NCI-H2107 (cell line): ENCODE measurements at places on chromosomes 12 and 14.

- DNase-seq: no peak
Observed at GRCh38 chr12:24630446-24630845, 318.5 kb downstream of the BCAT1 start.

DNA sequence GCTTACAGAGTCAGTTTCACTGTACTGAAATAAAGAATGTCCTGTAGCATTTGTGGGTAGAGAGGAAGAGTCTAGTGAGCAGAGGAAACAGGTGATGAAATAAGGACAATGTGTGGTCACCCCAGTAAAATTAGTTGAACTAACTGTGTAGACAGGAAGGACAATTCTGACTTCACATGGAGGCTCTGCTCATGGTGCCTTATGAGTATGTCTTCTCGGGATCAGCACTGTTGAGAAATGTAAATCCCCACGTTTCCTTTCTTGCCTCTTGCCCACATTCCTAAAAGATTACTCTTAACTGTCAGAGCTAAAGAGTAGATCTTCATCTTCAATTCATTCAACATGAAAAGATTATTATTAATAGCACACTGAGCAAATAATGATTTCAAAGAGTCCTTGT, 113.2 kb upstream of the FLRT2 start:
- DNase-seq: no peak

- DNase-seq: no peak
Observed at GRCh38 chr14:29865299-29865698, 62.3 kb downstream of the PRKD1 start.

DNA sequence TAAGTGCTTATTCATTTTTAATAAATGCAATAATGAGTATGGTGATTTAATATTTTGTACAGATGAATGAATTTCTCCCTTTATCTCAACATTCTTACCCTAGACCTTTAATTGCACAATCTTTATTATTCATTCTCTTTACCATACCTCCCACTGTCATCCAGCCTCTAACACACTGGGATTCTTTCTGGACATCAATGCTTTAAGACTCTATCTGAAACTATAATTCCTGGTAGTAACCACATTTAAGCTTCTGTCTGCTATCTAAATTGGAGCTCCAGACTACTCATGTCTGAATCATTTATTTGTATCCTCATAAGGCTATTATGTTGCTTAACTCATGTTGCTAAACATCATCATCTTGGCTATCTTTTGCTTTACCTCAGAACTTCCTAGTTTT, 270.2 kb downstream of the ALG10B start:
- no peak for DNase-seq

- DNase-seq: peak; percentile 72
Observed at GRCh38 chr14:89773644-89774316, 180.8 kb downstream of the EFCAB11 start.

GRCh38 chr12:85457016-85457415, 177.0 kb downstream of the ALX1 start:
- no peak for DNase-seq

DNA sequence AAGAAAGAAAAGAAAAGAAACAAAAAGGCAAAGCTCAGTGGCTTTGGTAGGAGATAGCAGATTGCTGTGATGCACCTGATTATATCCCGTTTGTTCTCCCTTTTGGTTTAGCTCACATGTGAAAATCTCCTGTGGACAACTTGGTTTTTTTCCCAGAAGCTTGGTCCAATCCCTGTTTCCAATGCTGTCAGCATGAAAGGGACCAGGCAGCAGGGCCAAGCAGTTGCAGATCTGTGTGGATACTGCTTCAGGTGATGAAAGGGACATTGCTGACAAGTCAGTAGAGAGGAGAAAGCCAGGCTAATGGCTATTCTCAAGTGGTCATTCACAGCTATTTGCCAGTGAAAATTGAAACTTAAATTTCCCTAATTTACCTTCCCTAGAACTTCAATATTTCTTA, 18.8 kb upstream of the SLCO1A2 start:
- no peak for DNase-seq

- no peak for DNase-seq
Observed at GRCh38 chr12:101749657-101750056, 10.4 kb upstream of the SYCP3 start.

DNA sequence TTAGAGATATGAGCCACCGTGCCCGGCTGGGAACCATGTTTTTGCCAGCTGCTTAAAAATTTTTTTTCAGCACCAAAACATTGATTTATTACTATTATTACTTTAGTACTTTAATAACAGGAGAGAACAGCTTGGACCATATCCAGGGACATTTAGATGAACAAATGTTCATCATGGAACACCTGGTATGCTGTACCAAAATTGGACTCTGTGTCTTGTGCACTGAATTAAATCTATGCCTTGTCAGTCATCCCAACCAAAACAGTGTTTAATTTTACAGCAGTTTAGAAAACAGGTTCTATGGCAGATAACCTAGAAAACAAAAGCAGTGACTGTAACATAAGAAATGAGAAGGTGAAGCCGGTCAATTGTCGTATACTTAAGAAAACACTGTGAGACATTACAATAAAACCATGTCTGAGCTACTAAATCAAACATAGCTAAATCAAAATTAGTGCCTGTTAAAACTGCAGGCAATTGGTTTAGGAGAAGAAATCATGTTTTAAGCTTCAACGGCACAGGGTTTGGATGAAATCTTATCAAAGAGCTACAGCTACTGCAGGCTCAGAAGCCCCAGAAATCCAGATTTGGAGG, 58.2 kb upstream of the PYGL start:
- DNase-seq: no peak

GRCh38 chr14:54730156-54730961, 163.4 kb downstream of the SAMD4A start:
- DNase-seq: no peak
